ENCODE measurements at places on chromosomes 3 and 15.

GRCh38 chr15:74614744-74615507 is 710 bp upstream of the CLK3 start:
- DNase-seq = peak; percentile 98

DNA sequence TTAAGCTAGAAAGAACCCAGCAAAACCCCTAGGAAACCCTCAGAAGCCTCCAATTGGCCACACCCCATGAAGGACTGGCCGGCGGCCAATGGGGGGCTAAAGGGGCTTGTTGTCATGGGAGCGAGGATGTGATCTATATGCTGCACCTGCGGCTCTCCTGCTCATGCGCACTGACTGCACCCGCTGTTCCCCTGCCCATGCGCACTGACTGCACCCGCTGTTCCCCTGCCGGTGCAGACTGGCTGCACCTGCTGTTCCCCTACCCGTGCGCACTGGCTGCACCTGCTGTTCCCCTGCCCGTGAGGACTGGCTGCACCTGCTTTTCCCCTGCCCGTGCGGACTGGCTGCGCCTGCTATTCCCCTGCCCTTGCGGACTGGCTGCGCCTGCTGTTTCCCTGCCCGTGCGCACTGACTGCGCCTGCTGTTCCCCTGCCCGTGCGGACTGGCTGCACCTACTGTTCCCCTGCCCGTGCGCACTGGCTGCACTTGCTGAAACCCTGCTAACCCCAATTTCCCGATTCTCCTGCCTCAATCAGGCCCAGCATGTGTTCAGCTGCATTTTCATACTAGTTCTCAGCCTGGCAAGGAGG is 16.8 kb upstream of the MCCC1 start:
- DNase-seq = peak; percentile 75

GRCh38 chr3:2929574-2929973 is 180.6 kb downstream of the IL5RA start:
- no peak for DNase-seq

DNA sequence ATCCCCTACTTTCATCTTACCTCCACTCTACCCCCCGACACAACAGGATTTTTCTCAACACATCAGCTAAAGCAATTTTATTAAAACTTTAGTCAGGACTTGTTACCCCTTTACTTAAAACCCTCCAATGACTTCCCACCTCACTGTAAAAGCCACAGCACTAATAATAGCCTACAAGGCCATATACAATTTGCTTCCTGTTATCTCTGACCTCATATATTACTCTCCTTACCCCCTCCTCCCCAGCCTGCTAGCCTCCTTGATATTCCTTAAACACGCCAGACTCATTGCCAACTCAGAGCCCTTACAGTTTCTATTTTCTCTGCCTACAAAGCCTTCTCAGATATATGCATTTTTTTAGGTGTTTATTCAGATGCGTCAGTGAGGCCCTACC is 54.4 kb downstream of the DCUN1D1 start:
- no peak for DNase-seq

- DNase-seq = no peak
These were observed 107.0 kb upstream of the GK5 start for GRCh38 chr3:142332390-142332789.

DNA sequence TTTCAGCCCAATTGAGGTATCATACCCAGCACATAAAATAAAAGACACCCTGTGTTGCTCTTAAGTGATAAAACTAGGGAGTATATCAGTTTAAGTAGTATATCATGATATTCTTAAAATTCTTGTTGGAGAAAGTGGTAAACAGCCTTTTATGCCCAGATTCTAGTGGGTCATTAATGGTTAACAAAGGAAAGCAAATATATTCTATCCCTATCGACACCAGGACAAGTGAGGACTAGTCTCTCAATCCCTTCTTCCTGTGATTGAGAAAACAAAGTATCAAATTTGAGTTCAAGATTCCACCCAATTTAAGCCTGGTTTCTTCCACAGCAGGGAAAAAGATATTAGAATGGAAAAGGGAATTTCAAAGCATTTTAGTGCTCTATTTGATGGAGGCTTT is 142.4 kb upstream of the IL12A start:
- no peak for DNase-seq

GRCh38 chr15:68235022-68235421 is 5.5 kb upstream of the CLN6 start:
- DNase-seq = no peak

GRCh38 chr15:43330780-43331087 is 361 bp upstream of the LCMT2 start:
- DNase-seq = no peak

GRCh38 chr3:97927704-97928103 is 44.5 kb downstream of the RIOX2 start:
- DNase-seq = no peak

DNA sequence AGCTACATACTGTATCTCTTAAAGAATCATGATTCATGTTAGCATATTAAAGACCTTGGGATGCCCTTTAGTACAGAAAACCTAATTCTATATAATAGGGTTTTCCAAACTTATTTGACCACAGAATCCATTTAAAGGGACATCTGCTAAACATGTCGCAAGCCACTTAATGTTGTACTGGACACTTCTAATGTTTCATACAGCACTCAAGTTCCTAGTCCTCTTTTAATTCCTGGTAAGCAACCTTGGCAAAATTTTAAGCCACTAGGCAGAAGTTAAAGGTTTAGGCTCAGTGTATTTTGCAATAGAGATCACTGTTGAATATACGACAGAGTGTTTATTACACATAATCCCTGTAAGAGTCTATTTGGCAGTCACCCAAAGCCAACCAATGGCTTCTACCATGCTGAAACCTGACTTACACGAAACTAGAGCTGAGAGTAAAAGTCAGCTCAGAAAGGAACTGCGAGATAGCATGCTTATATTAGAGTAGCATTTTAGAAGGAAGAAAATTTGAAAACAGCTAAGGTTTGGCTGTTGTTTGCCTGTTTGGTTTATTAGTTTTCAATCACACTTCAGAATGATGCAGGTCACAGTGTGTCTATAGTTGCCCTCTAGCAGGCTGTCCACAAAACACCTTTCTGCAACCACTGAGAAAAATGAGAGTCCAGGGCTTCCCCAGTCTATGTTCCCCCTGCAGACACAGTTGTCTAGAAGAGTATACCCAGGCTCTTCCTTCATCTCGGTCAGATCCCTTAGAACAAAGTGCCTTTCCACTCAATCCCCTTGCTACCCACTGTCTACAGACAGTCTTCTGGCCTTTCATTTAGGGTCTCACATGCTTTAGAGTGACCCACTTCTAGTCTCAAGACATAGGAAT is 104.4 kb downstream of the FMN1 start:
- DNase-seq = no peak

DNA sequence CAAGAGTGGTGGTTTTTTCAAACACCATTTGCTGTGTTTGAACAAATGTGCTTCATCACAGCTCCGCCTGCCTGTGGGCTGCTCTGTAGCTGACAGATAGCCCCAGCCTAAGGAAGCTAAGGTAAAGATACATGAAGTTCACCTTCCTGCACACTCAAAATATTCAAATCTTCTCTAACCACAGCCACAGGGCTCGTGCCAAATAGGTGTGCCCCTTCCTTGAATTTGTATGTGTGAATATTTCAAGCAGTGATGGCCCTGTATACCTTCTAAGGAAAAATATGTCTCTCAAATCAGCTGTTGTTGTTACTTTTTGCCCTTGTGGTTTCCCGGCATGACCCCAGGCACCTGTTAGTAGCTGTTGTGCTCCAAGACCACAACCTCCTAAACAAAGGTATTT is 92.8 kb downstream of the CCNL1 start:
- no peak for DNase-seq

- no peak for DNase-seq
These were observed 285.2 kb downstream of the ADAMTS17 start for GRCh38 chr15:100056411-100057072.

GRCh38 chr15:94240480-94240879 is 9.1 kb downstream of the MCTP2 start:
- no peak for DNase-seq

DNA sequence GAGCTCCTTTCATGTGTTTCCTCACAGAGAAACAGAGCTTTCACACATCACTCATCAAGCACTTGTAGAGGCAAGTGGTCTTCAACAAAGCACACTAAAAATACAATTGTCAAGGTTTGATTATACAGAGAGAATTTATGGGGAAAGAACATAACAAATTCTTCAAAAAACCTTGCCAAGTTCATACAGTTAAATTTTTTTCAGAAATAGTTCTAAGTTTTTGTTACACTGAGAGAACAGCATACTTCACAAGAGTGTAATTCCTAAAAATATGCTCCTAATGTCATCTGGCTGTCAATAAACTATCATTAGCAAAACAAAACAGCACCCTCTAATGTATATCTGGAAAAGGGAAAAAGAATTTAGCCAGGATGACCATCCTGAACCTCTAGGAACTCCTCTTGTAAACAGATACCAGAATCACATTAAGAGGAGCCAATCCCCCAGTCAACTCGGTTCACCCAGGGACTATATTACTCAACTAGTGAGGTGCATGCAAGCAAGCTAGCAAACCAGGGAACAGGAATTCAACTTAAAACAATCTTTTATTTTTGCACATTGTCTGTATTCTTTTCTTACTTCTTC is 63.3 kb downstream of the RAD18 start:
- DNase-seq = no peak
